ENCODE measurements at places on chromosomes 6 and 20.

- no peak for DNase-seq
Measured at GRCh38 chr20:60202046-60202445, 243.8 kb downstream of the CDH26 start.

DNA sequence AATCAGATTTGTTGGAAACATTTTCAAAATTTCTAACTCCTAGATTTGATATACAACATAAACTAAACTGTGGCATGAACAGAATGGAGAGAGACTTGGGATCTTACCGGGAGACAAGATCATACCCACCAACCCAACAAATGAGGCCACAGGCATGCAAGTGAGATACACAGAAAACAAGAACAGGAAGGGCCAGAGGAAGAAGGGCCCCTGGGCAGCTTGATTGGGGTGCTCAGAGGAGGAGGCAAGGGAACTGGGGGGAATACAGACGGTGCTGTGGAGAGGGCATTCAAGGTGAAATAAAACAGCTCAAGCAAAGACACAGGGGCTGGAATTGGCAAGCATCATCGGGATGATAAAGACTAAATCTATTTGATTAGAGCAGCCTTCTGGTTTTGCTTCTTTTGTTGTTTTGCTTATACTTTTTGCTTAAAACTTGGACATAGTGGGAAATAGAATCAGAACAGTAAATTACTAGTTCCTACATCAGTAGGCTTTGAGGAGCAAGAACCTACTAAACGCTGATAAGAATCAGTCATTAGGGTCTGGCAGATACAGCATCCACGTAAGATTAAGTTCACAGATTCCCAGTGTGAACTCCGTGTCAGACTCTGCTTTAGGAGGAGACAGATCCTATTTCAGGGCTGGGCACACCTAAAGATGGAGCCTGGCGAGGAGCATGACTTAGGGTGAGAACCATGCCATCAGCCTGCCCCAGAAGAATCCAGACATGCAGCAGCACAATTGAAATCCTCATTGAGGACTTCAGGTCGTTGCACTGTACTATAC is 3.5 kb upstream of the RAMACL start:
- no peak for DNase-seq

GRCh38 chr6:28142446-28142845 is 763 bp downstream of the ZKSCAN8 start:
- no peak for DNase-seq

- DNase-seq, result no peak
Measured at GRCh38 chr20:41716436-41716835, 98.3 kb upstream of the CHD6 start.

DNA sequence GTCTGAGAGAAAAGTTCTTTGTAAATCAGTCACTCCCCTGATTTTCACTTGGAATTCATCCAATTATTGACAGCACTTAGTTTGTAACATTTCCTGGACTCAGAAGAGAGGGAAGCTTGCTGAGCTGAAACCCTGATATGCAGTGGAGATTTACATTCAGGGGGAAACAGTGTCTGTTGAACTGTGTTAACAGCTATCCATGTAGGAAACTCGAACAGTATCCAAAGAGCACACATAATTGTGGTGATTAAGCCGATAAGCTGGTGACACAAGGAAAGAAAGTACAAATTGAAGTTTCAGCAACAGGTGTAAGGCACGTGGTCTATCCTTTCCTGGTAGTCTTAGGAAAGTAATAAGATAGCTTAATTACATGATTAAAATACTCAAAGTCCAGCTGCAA is 78.1 kb upstream of the FLRT3 start:
- DNase-seq, result no peak
